Stimulated activated CD4-positive, alpha-beta T cell treated with anti-CD3 and anti-CD28 coated beads, Interleukin-15, amount 100 ng/mL, for 1 hour (primary cell): ENCODE measurements at places on chromosomes 6 and 20.

GRCh38 chr6:156778454-156779205 lies 1.5 kb downstream of the ARID1B start:
- peak; percentile 23 for DNase-seq

DNA sequence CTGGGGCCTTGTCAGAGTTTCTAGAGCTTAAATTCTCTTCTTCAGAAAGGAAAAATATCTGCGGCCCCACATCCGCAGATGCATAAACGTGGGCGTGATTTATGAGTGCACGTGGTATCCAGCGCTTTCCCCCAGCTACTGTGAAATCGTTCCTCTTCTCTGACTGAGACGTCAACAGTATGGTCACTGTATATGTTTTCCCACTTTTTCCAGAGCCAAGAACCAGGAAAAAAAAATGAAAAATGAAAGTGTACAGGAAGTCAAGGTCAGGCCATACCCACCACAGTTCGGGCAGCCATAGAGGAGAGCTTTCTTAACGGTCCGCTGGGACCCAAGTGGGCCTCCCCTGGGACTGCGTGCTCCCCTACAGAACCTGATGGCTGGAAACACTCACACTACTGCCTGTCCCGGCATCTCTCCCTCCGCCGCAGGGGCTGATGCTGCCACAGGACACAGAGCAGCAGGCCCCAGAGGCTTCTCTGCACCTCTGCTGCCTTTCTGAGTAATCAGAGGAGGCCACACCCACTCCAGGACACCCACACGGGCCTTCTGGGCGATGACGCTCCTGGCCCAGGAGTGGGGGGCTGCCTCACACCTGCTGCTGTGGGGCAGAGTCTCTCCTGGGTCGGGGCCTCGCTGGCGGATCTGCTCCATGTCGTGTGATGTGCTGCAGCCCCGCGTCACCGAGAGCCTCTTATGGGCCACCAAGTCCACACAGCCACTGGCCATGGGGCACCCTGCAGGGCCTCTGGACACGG lies 16.4 kb upstream of the STX16 start:
- DNase-seq: no peak

GRCh38 chr6:139161817-139162284 lies 27.0 kb downstream of the HECA start:
- DNase-seq: peak; percentile 34

DNA sequence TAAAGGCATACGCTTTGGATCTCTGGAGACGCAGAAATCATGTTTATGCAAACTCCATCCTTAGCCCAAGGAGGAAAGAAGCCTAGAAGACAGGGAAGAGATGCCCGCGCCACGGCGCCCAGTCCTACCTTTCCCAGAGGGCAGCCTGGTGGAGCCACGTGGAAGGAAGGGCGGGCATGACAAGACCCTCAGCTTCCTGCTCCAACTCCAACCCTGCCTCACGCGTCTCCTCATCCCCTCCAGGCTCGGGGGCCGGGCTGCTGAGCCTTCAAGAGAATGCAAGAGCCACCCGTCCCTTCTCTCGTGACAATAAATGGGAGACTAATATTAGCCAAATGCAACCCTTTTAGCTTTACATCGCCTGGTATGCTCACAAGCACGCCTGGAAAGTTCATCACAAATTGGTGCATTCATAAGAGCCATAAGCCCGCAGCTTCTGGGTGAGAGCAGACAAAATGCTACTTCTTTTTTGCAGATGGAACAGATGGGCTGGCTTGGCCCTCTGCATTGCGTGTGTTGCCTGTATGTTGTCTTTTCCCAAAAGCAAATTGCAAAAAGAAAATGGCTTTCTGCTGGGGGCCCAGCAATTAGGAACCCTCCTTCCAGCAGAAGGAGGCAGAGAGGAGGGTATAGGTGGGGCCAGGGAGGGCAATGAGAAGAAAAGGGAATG lies 8.2 kb upstream of the NTSR1 start:
- no peak for DNase-seq

DNA sequence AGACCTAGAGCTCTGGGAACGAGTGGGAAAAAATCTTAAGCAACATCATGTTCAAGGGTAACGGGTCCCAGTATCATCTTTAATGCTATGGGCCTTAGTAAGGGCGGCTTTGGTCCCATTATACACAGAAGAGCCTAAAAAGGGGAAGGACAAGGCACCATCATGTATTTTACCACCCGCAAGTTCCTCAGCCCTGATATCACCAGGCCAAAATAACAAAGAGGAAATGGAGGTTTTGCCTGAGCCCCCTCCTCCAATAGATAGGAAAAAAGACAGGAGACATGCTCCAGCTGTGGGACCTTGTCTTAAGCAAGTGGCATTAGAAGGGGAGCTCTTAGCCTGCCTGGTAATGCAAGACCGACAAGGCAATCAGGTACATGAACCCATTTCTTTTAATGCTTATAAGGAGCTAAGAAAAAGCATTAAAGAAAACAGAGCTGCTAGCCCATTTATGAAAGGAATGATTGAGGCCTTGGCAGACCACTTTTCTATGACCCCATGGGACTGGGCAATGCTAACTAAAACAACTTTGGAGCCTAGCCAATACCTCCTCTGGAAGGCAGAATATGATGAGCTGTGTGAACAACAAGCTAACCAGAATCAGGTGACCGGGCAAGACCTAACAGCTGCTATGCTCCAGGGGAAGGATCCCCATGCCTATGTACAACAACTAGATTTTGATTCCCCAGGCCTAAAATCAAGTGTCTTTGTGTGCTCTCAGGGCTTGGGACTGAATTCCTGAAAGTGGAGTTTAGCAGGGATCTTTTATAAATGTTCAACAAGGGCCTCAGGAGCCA lies 23.2 kb downstream of the HLA-DPA1 start:
- no peak for DNase-seq

DNA sequence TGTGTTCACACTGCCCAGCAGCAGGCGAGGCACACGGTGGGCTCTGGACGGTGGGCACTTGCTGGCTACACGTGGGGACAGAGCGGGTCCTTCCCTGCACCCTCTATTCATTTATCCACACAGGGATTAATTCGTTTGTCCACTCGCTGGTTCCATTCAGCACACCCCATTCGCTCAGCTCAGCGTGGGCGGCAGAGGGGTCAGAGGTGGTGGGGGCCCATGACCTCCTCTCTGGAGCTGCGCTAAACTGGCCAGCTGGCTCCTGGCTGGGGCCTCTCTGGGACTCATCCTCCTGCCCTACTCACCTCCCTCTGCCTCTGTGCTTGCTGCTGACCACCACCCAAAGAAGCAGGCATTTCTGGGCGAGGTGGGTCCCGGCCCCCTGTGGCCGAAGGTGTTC lies 21.4 kb upstream of the RBBP8NL start:
- DNase-seq: no peak

GRCh38 chr6:1704711-1705110 lies 95.0 kb downstream of the FOXC1 start:
- DNase-seq: no peak

- DNase-seq: no peak
Observed at GRCh38 chr6:147651249-147652063, 143.0 kb downstream of the SAMD5 start.

GRCh38 chr20:44354979-44355497 lies 461 bp upstream of the HNF4A start:
- DNase-seq: no peak

DNA sequence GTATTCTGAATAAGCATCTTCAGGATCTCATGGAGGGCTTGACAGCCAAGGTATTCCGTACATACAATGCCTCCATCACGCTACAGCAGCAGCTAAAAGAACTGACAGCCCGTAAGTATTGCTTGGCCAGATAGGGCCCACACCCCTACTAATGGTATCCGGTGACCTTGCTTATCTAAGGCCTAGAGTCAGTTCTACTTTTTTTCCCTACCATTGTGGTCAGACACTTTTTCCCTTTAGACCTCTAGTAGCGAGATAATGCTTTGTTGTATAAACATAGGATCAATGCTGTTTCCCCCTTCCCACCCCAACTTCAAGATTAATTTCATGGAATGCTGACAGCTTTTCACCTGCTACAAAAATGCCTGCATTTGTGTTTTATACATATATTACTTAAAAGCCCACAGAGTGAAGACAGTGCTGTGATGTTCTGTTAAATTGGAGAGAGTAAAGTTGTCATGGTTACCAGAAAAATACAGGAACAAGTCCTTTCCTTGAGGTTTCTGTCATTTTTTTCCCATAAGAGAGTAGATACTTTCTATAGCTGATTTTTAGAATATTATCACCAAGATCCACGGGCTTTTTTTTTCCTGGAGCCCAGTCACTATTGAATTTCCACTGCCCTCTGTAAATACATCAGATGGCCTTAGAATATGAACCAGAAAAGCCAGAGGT lies 20.9 kb upstream of the PLCG1 start:
- DNase-seq: no peak

GRCh38 chr6:130244728-130245127 lies 22.0 kb upstream of the SAMD3 start:
- no peak for DNase-seq

- DNase-seq: peak; percentile 38
Observed at GRCh38 chr6:31068669-31069340, 43.6 kb downstream of the C6orf15 start.

DNA sequence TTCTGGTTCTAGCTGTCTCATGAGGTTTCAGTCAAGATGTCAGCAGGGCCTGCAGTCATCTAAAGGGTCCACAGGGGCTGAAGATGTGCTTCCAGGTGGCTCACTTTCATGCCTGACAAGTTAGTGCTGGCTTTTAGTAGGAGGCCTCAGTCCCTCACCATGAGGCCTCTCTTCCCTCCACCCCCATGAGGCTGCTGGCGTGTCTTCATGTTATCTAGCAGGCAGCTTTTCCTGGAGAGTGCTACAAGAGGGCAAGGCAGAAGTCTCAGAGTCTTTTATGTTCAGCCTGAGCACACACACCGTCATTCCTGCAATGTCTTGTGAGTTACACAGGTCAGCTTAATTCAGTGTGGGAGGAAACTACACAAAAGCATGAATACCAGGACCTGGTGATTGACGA lies 769.9 kb downstream of the HDGFL1 start:
- DNase-seq: no peak

DNA sequence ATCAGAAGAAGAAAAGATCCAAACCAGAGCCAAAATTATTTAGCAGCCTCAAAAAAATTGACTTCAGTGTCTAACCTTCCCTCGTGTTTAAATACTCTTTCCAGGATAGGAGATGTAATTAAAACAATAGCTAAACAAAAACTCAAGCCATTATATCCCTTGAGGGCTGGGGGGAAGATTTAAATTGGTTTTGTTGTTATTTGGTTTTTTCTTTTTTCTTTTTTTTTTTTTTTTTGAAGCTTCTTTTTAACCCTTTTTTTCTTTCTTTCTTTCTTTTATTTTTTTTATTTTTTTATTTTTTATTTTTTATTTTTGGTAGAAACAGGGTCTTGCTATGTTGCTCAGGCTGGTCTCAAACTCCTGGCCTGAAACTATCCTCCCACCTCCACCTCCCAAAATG lies 269.0 kb downstream of the KHDC1L start:
- no peak for DNase-seq

DNA sequence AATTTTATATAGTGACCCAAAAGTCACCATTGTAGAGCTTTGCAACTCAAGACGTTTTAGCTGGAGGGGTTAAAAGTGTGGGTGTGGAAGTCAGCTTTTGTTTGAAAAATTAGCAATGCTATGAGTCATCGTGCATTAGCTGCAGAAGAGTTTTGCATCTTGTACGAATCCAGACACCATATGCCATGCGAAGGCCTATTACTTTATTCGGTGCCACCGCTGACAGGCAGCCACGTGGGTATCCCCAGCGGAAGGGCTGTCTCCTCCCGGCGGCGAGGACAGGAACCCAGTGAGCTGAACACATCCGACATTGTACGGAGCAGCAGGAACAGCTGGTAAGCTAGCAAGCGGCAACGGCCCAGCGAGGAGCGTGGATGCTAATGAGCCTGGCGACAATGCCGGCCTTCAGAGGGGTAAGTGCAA lies 84.4 kb downstream of the INSM1 start:
- no peak for DNase-seq

DNA sequence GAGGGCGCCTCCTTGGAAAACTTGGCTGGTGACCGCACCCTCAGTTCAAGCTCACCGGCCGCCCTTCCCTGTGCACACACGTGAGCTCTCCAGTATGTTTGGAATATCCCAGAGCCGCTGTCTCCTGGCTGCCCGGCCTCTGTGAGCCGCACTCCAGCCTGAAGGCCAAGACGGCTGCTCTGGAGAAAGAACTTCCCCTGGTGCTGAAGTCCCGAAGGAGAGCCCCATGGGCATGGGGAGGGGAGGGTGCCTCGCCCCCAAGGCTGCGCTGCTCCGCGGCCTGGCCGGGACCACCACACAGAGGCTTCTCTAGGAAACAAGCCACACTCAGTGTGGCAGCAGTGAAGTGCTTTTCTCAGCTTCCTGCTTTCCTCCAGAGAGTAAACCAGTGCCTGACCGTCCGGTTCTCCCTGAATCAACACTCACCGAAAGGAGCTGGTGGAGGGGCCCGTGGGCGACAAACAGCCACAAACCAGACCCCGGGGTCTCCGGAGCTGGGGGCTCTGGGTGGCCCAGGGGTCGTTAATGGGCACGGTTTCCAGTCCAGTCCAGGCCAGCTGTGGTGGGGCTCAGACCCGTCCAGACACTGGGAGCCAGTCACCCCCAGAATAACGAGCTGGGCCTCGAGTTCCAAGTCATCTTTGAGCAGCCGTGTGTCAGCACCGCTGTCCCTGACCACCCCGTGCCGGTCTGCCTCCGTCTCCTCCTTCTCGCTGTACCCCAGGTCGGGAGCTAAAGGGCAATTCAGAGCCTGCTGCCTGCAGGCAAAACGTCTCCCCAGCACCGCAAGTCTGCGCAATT lies 87.4 kb upstream of the BHLHE23 start:
- DNase-seq: no peak

DNA sequence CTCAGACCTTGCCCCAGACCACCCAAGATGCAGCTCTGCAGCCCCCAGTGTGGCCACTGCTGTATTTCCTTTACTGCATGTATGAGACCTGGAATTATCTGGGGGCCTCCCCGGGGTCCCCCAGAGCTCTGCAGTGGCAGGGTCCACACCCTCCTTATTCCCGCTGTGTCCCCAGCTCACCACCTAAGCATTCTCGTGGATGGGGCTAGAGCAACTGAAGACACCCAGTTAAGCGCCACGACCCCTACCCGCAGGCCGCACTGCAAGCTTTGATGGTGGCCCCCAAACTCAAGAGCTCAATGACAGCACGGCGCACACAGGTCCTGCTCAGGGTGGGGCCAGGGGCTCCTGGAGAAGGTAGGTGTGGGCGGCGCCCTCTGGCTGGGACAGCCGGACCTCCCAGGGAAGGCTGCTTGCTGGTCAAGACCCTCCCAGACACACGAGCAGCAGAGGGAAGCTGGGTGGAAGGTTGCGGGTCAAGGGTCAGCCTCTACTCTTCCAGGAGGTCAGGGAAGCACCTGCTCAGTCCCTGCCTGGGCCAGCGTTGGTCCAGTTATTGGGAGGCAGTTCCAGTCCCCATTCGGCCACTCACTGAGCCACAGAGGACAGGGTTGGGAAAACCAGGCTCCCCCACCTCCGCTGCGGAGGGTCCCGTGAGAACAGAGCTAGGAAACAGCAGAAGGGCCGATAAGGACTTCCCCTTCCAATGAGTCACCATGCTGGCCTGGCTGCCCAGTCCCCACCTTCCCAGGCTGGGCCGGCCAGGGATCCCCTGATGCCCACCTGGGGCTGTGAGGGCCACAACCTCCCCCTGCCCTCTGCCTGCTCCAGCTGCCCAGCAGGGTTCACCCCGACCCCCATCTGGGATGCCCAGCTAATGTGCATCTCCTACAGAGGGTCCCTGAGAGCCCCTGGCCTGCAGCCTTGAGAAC lies 2.9 kb downstream of the LAMA5 start:
- no peak for DNase-seq

- DNase-seq: no peak
Observed at GRCh38 chr20:52552181-52552872, 360.7 kb upstream of the ZFP64 start.
